EL (cell line): ENCODE measurements at places on chromosomes 7 and 10.

GRCh38 chr10:114492351-114493037, 88.2 kb upstream of the AFAP1L2 start:
- peak; percentile 14 for DNase-seq

DNA sequence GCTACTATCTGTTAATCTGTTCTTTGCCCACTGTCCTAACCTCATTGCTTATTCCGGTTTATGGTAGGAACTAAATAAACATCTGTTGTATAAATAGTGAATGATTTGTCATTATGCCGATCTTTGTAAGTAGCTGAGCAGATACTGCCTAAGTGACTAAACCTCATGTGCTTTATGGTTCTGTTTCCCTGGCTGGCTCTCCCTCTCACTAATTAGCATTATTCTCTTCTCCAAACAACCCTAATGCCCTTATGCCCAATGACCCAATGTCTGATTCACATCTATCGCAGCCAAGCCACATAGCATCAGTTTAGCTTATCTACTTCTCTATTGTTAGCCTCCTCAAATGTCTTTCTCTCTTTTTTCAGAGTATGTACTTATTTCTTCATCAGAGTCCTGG, 462.3 kb upstream of the POT1 start:
- no peak for DNase-seq

DNA sequence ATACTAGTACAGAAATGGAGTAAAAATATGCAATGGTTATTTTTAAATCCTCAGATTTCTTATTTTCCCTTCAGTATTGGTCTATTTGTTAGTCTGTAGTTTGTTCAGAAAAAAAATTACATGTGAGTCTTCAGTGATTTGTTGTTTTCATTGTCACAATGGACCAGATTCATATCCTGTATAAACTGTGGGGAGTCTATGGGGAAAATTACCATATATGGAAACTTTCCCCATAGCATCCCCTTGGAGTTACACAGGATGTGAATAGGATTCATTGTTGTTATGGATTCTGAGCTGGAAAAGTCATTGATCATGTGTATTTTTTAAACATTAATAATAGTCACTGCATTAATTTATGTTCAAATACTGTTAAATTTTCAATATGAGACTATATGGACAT, 72.6 kb downstream of the ST7 start:
- DNase-seq, result peak; percentile 8

GRCh38 chr7:5255832-5256231, 26.9 kb upstream of the SLC29A4 start:
- no peak for DNase-seq

- no peak for DNase-seq
Measured at GRCh38 chr7:92281031-92281430, 35.3 kb downstream of the ANKIB1 start.

DNA sequence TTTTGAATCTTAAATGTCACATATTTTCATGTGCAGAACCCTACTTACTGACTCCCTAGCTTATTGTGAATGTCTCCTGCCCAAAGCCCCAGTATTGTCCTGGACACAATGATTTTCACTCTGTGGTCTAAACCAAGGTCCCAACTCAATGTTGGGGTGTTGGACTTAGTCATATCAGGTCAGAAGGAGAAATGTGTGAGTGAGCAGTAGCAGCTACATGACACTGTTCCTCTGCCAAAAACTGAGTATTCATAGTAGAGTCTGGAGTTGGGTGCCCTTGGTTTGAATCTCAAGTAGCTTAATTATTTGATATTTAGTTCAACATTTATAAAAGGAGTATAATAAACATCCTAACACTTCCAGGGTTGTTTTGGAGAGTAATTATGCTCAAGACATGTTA, 141.0 kb downstream of the CHRM2 start:
- no peak for DNase-seq

GRCh38 chr7:2517678-2518507, 1.7 kb upstream of the LFNG start:
- DNase-seq, result peak; percentile 58
